NCI-H510A treated with DMSO at 0.1 percent for 48 hours (cell line): ENCODE measurements at places on chromosomes 6 and 20.

- DNase-seq: no peak
These were observed 47.4 kb downstream of the CYP39A1 start for GRCh38 chr6:46605091-46605797.

DNA sequence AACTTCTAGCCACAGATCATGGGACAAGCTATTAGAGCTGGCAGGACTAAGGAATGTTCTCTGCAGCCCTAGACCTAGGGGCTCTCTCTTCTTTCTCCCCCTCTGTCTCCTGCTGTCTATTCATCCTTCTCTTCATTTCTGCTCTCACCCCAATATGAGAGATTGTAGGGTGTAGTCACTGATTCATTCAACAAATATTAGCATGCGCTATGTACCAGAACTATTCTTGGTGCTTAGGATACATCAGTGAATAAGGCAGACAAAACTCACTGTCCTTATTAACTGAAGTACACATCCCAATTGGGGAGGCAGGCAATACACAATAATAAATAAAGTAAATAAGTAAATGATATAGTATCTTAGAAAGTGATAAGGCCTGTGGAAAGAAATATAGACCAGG, 14.7 kb upstream of the SIRPB2 start:
- no peak for DNase-seq

DNA sequence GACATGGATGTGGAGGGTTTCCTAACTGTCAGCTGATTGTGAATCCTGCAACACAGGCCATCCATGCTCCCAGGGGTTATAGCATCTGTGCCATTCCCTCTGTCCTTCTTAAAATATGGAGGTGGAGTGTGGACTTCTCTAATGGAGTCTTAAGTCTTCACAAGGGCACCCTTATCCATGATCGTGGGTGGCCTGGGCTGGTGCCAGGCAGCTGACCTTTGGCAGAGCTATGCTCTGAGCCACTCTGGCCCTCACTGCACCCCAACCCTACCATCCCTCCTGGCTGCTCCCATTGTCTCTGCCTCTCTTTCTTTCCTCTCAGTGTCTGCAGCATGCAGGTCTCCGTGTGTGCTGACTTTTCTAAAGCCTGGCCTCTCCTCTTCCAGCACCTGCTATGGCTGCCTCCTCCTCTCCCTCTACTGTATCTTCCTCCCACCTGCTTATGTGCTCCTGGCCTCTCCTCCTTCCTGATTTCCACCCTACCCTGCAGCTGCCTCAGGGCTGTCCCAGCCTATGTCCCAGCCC, 11.2 kb upstream of the PCMTD2 start:
- DNase-seq: no peak

- no peak for DNase-seq
These were observed 251.6 kb upstream of the DEFB112 start for GRCh38 chr6:50301307-50301706.

GRCh38 chr6:56911847-56912246, 43.1 kb upstream of the BEND6 start:
- no peak for DNase-seq

DNA sequence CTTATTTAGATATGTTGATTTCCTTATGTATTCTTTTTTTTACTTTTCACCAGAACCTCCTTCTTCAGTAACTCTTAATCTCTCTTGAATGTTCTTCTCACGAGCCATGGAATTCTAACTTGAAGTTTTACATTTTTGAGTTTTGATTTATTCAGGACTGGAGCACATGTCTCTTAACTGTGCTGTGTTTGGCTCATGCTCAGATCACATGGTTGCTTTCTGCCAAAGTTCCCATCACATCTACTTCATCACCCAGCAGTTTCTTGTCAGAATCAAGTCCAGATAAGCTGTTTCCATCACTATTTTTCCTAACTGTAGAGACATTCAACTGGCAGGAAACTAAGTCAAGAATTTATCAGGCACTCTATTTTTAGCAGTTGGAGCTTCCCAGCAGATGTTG, 31.7 kb downstream of the SLC35A1 start:
- DNase-seq: no peak
